ENCODE measurements at places on chromosomes 16 and 17.

GRCh38 chr16:85546585-85547447 lies 66.3 kb upstream of the GSE1 start:
- no peak for DNase-seq

DNA sequence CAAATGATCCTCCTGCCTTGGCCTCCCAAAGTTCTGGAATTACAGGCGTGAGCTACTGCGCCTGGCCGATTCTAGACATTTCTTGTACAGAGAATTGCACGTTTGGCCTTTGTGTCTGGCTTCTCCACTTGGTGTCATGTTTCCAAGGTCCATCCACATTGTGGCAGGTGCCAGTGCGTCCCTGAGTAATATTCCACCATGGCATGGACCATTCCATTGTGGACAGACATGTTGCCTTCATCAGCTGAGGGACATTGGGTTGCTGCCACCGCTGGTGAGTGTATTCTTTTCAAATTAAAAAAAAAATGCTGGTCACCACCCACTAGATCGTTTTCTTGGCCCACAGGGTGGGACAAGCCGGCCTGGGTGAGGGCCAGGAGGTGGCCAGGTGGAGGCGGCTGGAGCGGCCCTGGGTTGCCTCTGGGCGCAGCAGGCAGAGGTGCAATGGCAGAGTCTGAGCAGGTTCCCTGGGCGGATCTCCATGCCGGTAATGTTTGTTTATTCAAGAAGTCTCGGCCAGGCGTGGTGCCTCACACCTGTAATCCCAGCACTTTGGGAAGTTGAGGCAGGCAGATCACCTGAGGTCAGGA lies 274.1 kb downstream of the SEC14L1 start:
- no peak for DNase-seq

- DNase-seq, result no peak
Measured at GRCh38 chr17:41907185-41907556, 11.6 kb downstream of the ACLY start.

GRCh38 chr16:80946481-80946880 lies 60.2 kb downstream of the CMC2 start:
- DNase-seq, result no peak

- DNase-seq, result no peak
Measured at GRCh38 chr16:66057057-66057456, 309.4 kb upstream of the CDH5 start.

GRCh38 chr17:75698659-75699058 lies 22.6 kb upstream of the ITGB4 start:
- no peak for DNase-seq

DNA sequence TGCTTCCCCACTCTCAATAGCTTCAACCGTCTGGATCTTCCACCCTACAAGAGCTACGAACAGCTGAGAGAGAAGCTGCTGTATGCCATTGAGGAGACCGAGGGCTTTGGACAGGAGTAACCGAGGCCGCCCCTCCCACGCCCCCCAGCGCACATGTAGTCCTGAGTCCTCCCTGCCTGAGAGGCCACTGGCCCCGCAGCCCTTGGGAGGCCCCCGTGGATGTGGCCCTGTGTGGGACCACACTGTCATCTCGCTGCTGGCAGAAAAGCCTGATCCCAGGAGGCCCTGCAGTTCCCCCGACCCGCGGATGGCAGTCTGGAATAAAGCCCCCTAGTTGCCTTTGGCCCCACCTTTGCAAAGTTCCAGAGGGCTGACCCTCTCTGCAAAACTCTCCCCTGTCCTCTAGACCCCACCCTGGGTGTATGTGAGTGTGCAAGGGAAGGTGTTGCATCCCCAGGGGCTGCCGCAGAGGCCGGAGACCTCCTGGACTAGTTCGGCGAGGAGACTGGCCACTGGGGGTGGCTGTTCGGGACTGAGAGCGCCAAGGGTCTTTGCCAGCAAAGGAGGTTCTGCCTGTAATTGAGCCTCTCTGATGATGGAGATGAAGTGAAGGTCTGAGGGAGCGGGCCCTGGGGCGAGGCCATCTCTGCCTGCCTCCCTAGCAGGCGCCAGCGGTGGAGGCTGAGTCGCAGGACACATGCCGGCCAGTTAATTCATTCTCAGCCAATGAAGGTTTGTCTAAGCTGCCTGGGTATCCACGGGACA lies 11.1 kb upstream of the CLEC18A start:
- no peak for DNase-seq

DNA sequence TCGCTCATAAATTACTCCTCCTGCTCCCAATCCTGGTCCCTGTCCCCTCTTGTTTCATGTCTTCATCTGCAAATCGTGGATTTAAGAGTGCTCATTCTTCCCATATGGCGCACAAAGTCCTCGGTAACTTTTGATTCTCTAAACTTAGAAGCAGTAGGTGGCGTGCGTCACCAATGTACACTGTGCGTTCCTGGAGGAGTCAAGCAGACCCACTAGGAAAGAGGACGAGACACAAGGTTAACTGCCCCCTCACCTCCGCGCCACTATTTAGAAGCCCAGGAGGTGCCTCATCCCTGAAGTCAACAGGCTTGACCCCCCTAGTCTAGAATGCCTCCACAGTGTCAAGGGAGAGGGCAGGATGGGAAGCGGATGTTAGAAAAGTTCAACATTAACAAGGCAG lies 2.9 kb downstream of the SLC13A5 start:
- no peak for DNase-seq

DNA sequence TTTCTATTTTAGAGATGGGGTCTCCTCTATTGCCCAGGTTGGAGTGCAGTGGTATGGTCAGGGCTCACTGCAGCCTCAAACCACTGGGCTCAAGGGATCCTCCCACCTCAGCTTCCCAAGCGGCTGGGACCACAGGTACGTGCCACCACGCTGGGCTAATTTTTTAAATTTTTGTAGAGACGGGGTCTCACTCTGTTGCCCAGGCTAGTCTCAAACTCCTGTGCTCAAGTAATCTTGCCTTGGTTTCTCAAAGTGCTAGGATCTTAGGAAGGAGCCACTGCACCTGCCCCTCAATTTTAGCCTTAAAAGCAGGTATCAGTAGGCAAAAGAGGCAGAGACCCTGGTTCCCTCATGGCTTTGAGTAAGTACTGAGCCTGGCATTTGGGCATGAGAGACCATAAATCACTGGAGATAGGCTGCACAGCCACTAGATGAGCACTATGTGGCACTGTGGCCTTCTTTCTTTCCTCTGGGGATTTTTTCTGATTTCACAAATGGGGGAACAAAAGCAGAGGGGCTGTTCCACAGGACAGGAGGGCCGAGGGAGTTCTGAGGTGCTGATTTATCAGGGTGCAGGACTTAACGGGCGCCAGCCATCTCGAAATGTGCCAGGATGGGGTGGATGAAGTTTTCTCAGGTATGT lies 82.2 kb downstream of the PLXDC1 start:
- no peak for DNase-seq

- no peak for DNase-seq
Measured at GRCh38 chr17:77741109-77741508, 217.4 kb upstream of the TNRC6C start.

GRCh38 chr17:39325528-39326240 lies 75.7 kb downstream of the FBXL20 start:
- DNase-seq, result no peak

DNA sequence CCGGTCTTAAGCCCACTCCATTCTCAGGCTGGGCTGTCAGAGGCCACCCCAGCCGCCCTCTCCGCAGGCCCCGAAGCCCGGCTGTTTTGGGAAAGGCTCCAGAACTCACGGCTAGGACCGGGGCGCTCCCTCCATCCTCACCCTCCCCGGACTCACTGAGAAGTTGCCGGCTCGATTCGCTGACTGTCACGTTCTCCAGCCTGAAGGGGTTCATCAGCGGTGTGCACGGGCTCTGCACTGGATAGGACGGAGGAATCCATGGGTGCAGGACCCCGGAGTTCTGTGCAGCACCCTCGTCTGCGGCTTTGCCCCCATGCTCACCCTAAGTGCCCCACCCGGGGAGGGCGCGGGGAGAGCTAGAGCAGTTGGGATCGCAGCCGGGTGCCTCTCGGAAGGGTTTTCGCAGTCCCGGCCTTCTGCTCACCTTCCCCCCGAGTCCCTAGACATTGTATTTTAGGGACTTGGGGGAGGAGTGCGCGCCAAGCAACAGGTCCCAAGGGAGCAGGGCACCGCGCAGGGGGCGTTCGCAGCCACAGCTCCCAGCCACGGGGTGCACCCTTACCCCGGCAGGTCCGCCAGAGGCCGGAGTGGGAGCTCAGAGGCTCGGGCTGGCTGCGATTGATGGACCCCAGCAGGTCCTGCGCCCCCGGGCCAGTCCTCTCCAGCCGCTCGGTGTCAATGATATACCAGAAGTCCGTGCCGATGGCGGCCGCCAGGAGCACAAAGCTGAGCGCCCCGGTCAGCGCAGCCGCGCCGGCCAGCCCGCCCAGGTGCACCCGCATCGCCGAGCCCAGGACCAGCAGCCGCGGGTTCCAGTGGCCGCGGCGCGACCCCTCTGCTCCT lies 1.0 kb downstream of the TMEM114 start:
- DNase-seq, result no peak

GRCh38 chr17:68596411-68596945 lies 4.7 kb downstream of the FAM20A start:
- no peak for DNase-seq

DNA sequence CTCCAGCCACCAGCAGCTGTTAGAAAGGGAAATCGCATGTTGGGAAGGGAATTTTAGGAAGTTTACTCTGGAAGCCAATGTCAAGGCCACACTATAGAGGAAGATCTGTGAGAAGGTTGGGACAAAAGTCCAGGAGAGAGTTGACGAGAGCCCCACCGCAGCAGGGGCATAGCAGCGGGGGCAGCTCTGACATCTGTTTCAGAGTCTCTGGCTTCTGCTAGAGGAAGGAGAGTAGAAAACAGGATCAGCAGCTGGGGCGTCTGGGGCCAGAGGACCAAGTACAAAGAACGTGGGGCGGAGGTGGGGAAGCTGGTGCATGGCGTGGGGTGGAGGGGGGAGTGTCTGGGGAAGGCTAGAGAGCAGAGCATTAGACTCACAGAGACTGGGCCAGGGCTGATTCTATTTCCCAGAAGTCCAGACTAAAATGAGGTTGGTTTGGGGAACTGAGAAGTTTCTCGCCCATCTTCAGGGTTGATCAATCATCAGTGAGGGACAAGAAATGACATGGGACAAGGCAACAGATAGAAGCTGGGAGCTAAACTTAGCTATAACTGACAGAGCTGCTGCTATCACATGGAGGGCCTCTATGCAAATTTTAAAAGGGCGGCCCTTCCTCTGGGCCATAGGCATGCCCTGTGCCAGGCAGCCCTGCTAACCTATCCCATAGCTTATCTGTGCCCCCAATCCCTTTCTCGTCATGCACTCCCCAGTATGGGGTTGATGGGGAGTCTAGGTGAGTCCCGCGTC lies 1.2 kb downstream of the RABEP2 start:
- no peak for DNase-seq

- DNase-seq, result no peak
Measured at GRCh38 chr17:65449495-65449894, 112.0 kb downstream of the AXIN2 start.

DNA sequence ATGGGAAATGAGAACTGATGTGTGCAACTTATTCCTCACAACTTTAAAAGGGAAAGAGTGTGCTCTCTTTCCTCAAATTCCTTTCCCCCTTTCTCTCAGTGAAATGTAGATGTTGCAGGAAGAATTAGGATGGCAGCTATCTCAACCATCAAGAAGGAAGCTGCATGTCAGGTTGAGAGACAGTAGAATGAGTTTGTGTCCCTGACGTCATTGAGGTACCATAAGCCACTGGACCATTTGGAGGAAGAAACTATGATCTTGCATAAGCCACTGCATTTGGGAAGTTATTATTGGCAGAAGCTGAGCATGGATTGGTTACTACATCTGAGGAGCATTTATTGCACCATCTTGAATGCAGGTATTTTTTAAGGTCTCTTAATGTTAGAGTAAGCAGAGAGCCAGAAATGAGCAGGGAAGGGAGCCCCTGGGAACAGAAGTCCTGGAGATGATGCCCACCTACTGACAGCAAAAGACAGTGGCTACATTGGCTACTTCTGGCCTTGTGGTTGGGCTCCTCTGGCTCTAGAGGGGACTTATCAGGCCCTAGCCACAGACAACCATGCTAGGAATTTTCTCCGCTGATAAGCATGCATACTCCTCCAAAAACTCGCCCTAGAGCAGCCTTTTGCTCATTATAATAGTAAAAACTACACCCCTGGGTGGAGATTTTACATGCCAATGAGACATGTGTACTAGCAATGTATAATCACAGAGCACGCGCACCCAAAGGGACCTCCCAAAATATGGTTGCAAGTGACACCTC lies 249.0 kb upstream of the SALL1 start:
- DNase-seq, result no peak

DNA sequence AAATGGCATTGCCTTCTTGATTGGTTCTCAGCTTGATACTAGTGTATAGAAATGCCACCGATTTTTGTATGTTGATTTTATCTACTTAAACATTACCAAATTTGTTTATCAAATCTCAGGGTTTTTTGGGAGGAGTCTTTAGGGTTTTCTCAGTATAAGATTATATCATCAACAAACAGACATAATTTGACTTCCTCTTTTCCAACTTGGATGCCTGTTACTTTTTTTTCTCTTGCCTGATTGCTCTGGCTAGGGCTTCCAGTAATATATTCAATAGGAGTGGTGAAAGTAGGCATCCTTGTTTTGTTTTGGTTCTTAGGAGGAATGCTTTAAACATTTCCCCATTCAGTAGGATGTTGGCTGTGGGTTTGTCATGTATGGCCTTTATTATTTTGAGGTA lies 29.1 kb downstream of the EFCAB13 start:
- DNase-seq, result no peak

DNA sequence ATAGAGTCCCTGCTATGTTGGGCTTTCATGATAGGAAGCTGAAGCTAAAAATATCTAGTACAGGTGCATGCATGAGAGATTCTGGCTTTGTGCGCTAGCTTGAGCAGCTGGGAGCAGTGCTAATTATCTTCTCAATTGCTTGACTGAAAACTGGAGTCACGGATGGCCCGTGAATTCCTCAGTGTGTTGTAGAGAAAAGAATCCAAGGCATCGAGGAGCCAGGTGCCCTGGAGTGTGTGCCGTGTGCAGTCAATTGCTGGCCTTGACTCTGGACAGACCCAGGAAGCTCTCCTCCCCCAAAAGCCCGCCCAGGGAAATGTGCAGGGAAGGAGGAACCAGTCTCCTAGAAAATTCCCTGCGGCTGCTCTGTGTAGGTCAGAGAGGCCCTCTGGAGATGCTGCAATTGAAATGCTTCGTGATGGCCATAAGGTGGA lies 14.2 kb downstream of the LGALS3BP start:
- no peak for DNase-seq

- no peak for DNase-seq
Measured at GRCh38 chr16:55439101-55439690, 39.8 kb upstream of the MMP2 start.

- no peak for DNase-seq
Measured at GRCh38 chr17:72588561-72588960, 467.7 kb downstream of the SOX9 start.

GRCh38 chr16:66923866-66924265 lies 1.5 kb downstream of the RRAD start:
- DNase-seq, result no peak

GRCh38 chr17:1490643-1491442 lies 1.6 kb downstream of the MYO1C start:
- no peak for DNase-seq

DNA sequence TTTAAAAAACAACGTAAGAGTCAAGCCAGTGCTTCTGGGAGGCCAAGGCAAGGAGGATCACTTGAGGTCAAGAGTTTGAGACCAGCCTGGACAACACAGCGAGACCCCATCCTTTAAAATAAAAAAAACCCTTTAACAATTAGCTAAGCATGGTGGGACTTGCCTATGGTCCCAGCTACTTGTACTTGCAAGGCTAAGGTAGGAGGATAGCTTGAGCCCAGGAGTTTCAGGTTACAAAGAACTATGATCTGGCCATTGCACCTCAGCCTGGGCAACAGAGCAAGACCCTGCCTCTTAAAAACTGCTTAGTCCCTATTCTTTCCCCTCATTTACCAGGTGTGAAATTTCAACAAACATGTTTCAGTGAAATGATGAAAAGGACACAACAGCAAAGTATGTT lies 89.5 kb downstream of the STH start:
- DNase-seq, result no peak

- no peak for DNase-seq
Measured at GRCh38 chr16:89431158-89431584, 59.2 kb downstream of the ANKRD11 start.
